ENCODE measurements at places on chromosomes 11 and 22.

DNA sequence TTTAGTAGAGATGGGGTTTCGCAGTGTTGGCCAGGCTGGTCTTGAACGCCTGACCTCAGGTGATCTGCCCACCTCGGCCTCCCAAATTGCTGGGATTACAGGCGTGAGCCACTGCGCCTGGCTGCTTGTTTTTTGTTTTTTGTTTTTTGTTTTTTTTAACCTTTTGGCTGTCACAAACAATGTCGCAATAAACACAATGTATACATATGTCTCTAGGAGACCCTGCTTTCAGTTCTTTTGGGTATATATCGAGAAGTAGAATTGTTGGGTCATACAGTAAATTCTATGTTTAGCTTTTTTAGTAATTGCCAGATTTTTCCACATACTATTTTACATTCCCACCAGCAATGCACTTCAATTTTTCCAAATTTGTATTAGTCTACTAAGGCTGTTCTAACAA lies 28.0 kb downstream of the RBX1 start:
- DNase-seq, result no peak

DNA sequence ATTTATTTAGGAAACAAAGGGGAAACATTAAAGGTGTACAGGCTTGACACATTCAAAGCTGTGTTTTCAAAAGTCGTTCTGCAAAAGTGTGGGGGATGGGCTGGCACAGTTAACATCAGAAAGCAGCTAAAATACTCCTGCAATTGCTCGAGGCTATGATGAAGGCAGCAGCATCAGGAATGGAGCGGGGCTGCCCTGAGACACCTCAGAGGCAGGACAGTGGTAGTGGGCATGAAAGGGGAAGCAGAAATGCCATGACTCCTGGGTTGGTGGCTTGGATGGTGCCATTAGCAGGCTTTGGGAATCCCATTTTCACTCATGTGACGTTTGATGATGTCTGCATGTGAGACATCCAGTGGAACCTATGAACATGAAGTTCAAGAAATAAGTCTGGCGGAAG lies 646 bp downstream of the NCAPD3 start:
- DNase-seq, result no peak

DNA sequence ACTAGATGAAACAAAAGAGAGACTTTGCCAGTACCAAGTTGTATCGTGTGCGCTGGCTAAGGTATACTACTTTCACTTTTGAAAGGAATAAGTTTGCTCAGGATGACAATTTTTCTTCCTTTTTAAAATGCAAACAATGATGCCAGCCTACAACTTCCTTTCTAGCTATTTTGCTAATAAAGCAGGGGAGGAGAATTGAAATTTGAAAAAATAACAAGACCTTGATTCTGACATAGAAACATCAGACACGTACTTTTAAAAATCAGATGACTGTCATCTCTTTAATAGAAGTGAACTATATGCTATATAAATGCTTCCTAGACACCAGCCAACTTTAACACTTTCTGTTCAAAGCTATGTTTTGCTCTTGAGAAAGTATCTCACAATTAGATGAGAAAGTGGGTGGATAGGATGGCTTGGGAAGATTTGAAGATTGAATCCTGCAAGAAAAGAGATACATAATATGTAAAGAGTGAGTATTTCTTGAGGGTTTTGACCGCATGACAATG lies 41.7 kb upstream of the BLID start:
- no peak for DNase-seq

DNA sequence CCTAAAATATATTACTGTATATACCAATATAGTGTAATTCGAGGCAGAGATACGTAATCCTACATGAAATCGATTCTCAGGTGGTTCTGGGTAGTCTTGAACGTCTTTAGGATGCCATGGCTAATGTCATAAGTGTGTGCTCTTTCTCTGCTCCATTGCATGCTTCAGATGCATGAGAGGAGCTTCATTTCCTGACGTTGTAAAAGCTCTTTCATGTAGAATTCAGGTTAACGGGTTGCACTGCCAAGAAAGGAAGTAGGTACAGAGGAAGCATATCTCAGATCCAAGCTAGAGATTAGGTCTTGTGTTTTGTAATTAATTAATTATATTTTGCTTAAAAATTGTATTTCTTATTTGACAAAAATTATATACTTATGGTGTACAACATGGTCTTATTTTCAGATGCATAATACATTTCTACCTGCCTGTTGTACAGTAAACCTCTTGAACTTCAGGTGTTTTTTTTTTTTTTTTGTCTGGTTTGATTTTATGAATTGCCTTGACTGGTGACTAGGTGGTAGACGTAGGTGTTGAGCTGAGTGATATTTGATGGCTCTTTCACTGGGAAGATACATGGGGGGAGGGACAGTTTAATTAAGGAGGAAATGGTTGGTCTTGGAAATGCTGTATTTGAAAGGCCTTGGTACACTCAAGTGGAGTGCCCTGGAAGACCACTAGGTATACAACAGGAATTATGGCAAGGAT lies 9.3 kb downstream of the NUP50 start:
- no peak for DNase-seq

DNA sequence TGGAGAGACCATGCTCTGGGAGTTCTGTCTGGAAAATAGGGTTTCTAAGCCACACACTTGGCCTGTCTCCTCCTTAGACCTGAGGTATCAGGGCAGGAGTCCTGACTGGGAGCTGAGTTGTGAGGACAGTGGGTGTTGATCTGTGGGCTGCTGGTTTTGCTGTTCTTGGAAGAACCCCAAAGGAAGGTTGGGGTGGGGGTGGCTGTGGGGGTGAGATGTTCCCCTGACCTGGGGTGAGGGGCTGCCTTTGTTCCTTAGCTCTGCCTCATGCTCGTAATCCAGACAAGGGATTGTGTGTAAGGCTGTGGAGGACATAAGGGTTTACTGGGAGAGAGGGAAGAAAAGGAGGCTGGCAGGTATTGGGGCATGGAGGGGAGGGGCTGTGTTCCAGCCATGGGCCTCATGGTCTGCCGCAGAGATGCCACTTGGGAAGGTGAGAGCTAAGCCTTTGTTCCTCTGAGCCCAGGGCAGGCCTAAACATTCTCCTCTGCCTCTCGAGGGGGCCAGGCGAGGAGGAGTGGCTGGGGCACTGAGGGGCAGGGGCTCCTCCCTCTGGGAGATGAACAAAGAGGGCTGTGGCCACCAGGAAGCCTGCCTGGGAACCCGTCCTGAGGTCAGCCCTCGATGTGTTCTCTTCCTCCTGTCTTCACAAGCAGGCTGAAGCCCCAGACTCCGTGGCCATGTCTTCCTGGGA lies 4.4 kb downstream of the OTOG start:
- DNase-seq, result no peak

DNA sequence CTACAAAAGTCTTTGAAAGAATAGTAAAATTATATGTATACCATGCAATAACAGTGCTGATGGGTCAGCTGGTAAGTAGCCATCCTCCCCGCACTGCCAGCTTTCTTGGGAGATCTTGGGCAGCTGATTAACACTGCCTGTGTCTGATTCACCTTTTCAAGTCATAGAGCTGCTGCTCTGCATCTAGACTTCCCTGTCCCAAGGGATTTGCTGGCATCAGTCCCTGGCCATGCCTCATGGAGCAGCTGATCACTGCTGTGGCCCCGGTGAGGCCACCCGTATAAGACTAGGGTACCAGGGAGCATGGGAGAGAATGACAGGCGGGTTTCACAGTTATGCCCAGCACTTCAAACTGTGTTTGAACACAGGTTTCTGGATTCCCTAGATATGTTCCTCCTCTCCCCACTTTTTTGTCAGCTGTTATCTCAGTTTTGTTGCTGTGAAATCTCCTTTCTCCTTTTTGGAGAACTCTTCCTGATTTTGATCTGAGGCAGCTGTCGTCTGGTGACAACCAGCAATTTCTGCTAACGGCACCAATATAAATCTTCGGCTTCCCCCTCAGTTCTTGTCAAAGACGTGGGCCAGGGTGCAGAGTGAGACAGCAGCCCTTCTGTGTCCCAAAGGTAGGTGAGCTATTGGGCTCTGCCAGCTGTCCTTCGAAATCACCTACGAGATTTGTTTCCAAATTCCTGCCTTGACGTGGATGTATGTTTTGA lies 438.9 kb downstream of the NTM start:
- no peak for DNase-seq

DNA sequence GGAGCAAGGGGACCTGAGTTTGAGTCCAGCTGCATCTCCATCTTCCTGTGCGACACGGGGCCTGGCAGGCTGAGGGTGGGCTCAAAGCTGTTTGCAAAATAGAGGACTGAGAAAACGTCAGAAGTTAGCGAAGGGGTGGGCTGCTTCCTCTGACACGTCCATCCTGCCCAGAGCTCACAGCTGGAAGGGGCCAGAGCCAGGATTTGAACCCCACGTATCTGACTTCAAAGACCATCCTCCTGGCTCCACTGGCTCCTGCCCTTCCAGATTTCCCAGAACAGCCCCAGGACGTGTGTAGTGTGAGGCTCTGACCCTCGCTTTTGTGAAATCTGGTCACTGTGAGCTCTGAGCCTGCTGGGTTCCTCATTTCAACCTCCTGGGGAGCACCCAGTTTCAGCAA lies 56.3 kb downstream of the CD82 start:
- DNase-seq, result peak; percentile 39

- no peak for DNase-seq
Observed at GRCh38 chr11:85620256-85620655, 6.9 kb downstream of the DLG2 start.

DNA sequence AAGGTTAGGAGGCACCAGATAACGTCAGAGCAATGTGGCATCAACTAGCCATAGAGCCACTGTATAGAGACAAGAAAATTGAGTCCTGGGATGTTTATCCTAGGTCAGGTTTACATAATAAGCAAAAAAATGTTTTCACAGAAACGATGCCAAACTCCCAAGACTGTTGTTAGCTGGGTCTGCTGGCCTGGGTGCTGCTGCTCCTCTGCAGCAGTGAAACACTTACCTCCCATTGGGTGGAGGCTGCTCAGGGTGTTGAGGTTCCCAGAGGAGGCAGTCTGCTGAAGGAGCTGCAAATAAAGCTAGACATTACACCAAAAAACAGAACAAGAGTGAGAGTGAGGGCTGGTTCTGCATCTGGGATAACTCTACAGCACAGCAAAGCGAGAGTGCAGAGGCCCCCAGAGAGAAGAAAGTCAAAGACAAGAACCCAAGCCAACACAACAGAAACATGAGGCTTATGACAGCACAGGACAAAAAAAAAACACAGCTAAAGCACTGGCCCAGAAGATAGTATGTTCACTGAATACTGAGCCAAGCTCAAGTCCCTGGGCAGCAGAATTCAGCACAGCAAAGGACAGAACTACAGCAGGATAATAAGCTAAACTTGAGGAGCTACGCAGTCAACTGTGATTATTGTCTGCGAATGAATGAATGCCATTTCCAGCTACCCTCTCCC lies 29.9 kb upstream of the RAPSN start:
- no peak for DNase-seq

DNA sequence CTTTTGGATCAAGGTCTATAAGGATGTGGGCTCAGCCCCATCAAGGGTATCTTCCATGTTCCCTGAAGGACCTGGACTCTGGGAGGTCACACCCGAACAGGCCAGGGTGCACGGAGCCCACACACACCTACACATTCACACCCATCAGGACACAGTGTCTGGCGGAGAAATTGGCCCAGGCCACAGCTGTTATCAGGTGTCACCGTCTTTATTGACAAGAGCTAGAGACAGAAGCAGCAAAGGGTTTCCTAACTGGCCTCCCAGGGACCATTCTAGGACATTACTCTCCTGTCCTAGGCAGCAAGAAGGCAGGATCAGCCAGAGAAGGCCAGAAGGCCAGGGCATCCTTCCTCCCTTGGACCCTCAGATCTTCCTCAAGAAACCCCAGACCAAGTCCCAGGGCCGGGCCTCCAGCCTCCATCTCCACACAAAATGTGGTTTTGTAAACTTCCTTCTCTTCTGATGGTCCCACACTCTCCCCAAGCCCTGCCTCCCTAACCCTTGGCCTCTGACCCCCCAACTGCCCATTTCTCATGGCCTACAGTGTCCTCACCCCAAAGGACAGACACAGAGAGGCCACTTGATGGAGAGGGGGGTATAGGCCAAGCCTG lies 8.1 kb downstream of the SSTR3 start:
- DNase-seq, result no peak

DNA sequence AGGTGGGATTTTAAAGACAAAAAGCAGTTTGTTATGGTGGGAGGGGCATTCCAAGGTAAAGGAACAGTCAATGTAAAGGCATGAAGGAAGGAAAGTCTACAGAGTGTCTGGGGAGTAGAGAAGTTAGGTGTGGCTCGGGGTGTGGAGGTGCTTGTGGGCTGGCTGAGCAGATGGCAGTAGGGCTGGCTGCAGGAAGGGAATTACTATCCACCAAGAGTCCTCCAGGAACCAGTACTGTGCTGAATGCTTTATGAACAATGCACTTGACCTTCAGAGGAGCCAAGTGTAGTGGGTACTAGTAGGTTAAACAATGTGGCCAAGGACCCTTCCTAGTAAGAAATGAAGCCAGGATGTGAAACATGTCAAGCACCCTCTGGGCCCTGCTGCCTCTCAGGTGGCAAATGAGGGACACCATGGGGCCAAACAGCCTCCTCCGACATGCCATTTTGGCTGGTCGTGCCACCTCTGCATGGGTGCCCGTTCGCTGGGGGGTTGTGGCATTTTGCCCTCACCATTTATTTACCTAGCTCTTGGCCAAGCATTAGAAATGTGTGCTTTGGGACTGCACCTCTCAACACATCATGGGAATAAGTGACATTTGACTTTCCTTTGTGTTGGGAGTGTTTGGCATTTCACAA lies 123.6 kb upstream of the TENM4 start:
- no peak for DNase-seq

- no peak for DNase-seq
Observed at GRCh38 chr22:19853879-19854777, 546 bp downstream of the GNB1L start.

Data from right forelimb (tissue), 1 donor.